Lung microvascular endothelial cell (primary cell): ENCODE measurements at places on chromosomes 6 and 20. TPM values are rescaled to one million over a fixed set of nuclear protein-coding genes. Genes with fewer than 3 reads are reported as not detected.

DNA sequence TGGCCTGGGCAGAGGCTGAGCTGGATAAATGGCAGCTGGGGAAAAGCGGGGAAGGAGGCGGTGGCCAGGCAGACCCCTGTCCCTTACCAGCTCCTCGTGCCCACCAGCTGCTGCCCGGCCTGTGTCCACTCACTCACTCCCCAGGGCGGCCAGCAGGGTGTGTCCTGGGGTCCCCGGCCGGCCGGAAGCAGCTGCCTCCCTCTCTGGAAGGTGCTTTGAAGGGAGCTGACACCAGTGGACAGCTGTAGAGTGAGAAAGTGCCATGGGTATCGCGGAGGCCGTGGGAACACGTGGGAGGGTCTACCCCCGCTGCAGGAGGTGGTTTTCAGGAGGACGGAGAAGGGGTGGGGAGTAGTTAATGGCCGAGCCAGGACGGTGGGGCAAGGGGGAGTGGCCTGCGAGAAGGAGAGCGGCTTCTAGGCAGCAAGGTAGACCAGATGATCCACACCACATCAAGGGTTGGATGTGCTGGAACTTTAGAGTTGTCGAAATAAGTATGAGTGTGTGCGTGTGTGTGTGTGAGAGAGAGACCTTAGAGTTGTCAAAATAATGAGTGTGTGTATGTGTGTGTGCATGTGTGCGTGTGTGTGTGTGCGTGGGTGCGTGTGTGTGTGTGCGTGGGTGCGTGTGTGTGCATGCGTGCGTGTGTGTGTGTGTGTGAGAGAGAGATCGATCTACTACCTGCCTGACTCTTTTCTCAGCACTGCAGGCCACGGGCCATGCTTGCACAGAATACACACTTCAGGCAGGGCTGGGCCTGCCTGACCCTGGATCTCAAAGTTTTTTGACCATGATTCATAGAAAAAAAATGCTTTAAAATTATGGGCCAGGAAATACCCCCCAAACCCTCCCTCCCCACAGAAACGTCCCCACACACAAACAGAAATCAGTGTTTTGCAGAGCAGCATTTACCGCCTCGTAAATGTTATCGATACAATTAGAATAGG, 43.9 kb downstream of the CDH4 start:
- no peak for DNase-seq

DNA sequence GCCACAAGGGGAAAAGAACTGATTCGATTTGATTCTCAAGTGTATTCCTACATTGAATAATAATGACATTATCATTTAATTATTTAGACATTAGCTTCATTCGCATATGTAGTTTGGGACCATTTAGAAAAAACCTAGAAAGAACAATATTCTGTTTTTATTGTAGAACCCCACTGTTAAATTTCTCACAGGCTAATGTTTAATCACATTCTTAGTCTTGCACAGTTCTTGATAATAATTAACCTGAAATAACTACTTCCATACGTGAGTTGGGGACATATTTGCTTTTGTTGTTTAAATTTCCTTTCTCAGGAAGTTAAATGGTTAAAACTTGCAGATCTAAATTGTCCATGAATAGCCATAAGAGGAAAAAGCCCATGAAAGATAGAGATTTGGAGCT, 275.2 kb downstream of the TFAP2B start:
- DNase-seq: no peak

GRCh38 chr6:5749651-5750215, 257.0 kb downstream of the NRN1 start:
- DNase-seq: no peak

- DNase-seq: no peak
These were observed 24.1 kb upstream of the PAX1 start for GRCh38 chr20:21681234-21681921.

- no peak for DNase-seq
These were observed 126.6 kb downstream of the TIAM2 start for GRCh38 chr6:155121699-155122098.

- DNase-seq: peak; percentile 68
These were observed 122.8 kb upstream of the BEND3 start for GRCh38 chr6:107237992-107238660.

DNA sequence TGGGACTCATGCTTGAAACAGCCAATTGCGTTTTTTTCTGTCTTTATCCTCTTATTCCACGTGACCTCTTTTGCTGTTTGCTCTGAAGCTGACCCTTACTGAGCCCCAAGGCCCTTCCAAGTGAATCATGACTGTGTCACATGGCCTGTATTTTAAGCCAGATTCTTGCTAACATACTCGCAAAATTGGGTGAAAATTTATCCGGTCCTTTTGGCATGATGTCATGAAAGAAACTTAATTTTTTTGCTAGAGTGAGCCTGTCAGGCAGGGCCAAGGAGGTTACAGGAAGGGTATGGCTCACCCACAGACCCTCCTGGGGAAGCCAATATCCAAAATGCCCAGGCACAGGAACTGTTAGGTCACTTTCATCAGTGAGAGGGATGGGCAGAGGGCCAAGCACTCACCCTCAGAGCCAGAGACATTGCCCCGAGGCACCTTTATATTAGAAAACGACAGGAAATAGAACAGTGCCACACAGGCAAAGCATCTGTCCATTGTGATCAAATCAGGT, 296.7 kb downstream of the CDH26 start:
- no peak for DNase-seq

Gene GPR6
- total RNA-seq: not detected in 2 replicates

Gene CAPN11
- 0.20 and 0.65 TPM in 2 replicates for total RNA-seq

Gene CNR1
- under 0.01 TPM in 2 replicates for total RNA-seq

Gene AVP
- total RNA-seq: not detected in 2 replicates

Gene MYLK2
- 17.3 and 18.5 TPM in 2 replicates for total RNA-seq
